SJCRH30 (cell line): ENCODE measurements at places on chromosomes 5 and 9. TPM values are rescaled to one million over a fixed set of nuclear protein-coding genes. Genes with fewer than 3 reads are reported as not detected.

DNA sequence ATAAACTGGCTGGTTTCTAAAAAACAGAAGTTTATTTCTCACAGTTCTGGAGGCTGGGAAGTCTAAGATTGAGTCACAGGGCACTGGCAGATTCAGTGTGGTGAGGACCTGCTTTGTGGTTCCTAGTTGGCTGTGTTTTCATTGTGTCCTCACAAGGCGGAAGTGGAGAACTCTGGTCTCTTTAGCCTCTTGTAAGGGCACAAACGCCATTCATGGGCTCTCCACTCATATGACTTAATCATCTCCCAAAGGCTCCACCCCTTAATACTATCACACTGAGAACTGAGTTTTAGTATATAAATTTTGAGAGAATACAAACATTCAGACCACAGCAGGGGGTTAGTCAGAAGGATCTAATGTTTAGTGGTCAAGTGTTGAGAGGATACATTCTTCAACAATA is 208.2 kb downstream of the SEC61B start:
- DNase-seq = no peak

DNA sequence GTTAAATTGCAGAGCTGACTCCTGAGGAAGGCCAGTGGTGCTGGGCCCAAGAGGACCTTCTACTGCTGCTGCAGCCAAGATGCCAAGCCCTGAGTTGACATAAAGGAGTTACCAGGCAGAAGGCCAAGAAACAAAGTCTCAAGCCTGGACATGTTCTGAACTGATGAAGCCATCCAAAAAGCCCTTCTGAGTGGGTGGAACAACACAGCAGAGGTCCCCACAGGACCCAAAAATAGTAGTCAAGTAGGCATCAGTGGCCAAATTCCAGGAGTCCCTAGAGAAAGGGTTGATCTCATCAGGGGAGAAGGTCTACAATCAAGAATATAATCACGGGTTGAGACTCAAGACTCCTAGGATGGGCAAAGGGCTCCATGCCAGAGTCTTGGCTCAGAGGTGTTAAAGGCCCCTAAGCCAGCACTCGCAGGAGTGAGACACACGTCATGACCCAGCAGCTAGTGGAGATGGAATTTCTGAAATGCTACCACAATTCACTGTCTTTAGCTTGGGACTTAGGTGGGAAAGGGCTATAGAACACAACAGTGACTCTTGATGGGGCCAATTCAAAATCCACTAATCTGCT is 119.7 kb downstream of the FANCC start:
- peak; percentile 31 for DNase-seq

- no peak for DNase-seq
Observed at GRCh38 chr5:35856765-35857351, at the start of gene IL7R. Gene IL7R (plus strand): TSS chr5:35856891. CDS start chr5:35856978, 87 bp downstream.

GRCh38 chr9:131950487-131950886 is 129.2 kb downstream of the MED27 start:
- DNase-seq = no peak

- no peak for DNase-seq
Observed at GRCh38 chr9:93288891-93289883, 105.2 kb downstream of the WNK2 start.

GRCh38 chr5:10288592-10289219 is 19.0 kb downstream of the CMBL start:
- peak; percentile 39 for DNase-seq

DNA sequence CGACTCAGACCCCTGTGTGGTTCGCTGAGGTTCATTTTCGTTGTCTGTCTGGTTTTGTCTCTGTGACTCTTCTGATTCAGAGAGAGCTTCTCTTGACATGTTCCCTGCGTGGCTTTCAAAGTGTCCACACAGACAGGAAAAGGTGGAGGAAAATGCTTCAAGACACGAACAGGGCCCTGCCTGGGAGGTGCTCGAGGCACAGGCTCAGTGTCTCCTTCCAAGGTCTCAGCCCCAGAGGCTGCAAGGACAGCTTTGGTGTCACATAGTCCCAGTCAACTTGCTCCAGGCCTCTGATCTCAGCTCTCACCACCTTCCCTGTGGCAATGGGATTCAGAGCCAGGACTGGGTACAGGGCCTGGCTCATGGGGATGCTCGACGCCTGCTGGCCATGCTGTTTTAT is 51.6 kb upstream of the SARDH start:
- DNase-seq = no peak

GRCh38 chr5:33182986-33183385 is 257.8 kb upstream of the TARS1 start:
- no peak for DNase-seq

- no peak for DNase-seq
Observed at GRCh38 chr5:174483411-174483810, 241.0 kb upstream of the MSX2 start.

- DNase-seq = no peak
Observed at GRCh38 chr5:179112469-179113142, 52.4 kb downstream of the ZNF354C start.

DNA sequence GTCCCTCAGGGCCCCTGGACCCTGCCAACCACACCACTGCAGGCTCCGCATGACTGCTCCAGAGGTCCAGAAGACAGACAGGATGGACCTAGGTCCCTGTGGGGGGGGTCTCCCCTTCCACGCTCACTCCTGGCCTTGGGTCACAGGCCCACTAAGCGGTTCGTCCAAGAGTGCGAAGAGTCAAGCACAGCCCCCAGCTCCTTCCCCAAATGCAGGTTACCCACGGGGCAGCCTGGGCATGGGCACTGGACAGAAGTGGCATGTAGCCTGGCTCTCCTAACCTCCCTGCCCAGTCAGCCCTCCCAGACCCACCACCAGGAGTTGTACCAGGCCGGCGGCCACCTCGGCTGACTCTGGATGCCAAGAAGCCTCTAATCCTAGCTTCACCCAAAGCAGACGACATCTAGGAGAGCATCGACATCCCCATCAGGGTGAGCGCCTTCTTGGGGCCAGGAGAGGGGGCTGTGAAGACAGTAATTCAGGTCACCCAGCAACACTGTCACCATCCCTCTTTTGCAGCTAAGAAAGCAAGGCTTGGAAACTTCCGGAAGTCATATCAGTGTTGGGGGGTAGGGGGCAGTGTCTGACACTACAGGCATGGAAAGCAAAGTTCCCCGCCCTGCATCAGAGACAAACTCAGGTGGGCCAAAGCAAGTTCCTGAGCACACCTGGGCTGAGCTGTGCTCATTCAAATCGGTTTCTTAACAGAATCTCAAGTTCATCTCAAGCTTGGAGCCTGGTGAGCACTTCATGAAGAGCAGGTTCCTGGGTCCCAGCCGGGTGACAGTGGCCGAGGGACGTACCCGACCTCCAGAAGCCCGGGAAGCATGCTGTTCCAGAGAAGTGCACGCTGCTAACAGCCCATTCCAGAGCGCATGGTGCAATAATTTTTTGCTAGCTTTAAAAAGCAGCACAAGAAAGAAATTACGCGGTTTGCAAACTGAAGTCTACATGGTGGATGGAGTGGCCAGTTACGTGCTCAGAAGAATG is 68.7 kb downstream of the SEMA4D start:
- no peak for DNase-seq

- DNase-seq = no peak
Observed at GRCh38 chr9:129343424-129344375, 165.6 kb upstream of the IER5L start.

DNA sequence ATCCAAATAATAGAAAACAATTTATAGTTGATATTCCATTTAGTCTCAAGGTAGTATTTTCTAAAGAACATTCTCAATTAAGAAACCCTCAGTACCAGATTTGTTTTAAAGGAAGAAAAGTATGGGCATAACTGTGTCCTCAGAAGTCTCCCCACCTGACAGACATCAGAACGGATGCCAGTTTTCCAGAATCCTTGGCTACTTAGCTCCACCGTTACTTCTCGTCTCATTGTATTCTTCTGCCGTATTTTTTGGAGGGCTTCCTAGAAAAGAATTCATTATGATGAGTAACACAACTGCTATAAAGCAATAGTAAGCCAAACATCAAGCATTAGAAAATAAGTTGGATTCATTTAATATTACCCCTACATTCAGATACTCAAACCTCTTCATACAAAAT is 67.8 kb downstream of the DROSHA start:
- no peak for DNase-seq

GRCh38 chr9:78574354-78575045 is 277.6 kb downstream of the PSAT1 start:
- DNase-seq = no peak

DNA sequence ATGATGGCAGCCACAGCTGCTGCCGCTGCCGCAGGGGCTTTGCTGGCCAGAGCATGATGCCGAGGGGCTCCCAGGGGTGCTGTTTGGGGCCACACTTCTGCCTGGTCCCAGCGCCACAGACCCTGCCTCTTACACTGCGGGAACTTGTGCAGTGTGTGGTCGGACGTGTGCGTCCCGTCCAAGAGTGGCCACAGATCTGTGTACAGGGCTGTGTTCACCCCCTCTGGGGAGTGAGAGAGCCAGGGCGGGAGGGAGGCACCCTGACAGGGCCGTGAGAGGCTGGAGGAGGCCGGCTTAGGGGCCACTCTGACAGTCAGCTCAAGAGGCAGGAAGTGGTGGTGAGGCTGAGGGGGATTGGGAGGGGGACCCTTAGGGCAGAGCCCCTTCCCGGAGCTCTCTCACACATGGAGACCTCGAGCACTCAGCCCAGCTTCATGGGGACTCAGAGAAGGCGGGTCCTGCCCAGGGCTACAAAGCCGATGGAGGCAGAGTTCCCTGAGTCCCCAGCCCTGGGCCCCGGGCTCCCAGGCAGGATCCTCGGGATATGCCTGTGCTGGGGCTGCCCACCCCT is 13.1 kb upstream of the CARD19 start:
- no peak for DNase-seq

DNA sequence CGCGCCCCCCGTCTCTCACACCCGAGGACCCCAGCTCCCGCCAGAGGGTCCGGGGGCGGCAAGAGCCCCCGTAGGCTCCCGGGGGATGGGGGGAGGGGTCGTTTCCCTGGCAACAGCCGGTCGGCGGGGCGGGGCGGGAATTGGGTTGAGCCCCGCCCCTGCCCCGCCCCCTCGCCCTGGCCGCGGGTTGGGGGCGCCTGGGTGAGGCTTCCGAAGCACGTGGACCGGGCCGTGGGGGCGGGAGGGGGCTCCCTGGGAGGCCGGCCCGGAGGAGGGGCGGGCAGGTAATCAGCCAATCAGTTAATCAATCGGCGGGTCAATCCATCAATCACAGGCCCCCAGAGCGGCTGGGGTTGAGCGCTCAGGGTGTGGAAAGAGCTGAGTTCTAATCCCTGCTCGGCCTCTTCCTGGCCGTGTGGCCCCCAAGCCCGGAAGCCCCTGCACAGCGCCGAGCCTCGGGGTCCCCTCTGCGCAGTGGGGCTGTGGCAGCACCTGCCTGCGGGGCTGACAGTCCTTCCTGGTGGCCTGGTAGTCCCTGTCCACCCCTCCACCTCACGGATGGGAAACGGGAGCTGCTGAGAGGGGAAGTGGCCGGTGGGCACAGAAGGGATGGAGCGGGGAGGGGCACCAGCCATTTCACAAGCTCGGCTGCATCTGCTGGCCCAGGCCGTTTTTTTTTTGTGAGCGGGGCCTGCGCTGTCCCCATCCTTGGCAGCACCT is 174.2 kb upstream of the IER5L start:
- no peak for DNase-seq

GRCh38 chr9:6048039-6048438 is 32.6 kb upstream of the RANBP6 start:
- DNase-seq = no peak

GRCh38 chr5:170504616-170505266 is 921 bp downstream of the KCNIP1 start:
- peak; percentile 16 for DNase-seq

- DNase-seq = no peak
Observed at GRCh38 chr9:78348848-78349247, 51.9 kb downstream of the PSAT1 start.

DNA sequence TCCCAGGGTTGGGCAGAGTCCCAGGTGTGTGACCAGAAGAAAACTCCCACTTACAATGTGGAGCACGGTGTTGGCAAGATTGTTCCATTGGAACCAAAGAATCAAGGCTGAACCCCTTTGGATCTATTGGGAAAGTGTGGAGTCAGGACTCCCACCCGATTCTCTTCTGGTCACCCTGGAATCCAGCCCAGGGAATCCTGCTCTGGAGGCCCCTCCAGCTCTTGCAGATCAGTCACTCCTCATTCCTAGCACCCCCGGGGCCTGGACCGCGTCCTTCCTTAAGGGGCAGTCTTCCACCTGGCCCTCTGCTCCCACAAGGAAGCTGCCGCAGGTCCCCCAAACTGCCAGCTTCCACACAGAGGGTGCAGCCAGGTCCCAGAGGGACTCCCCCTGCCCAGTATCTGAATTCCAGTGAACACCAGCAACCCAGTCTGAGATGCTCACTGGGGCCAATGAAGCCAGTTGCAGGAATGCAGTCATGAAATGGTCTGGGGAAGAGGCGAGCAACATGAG is 170.1 kb downstream of the GADD45G start:
- DNase-seq = no peak

The C5orf52 gene
- not detected in 2 replicates for total RNA-seq

The MFAP3 gene
- 48.2 and 55.6 TPM in 2 replicates for total RNA-seq

The CA9 gene
- total RNA-seq = 2.5 and 3.2 TPM in 2 replicates

The FOXD4 gene
- total RNA-seq = 1.4 TPM in 2 replicates

The ZNF608 gene
- 10.9 and 12.6 TPM in 2 replicates for total RNA-seq

The TSSK1B gene
- 0.08 TPM in 1 of 2 replicates, not detected in the other for total RNA-seq

The MCTP1 gene
- 1.7 and 1.8 TPM in 2 replicates for total RNA-seq

The NAIF1 gene
- total RNA-seq = 8.5 and 9.0 TPM in 2 replicates

The PRXL2C gene
- total RNA-seq = 12.2 and 12.5 TPM in 2 replicates

The PCDHGA9 gene
- total RNA-seq = 1.8 and 2.3 TPM in 2 replicates

The AMBP gene
- 0.55 and 0.81 TPM in 2 replicates for total RNA-seq

The RAB3C gene
- total RNA-seq = not detected in 2 replicates

The CLINT1 gene
- total RNA-seq = 77.5 and 83.2 TPM in 2 replicates
